Breast epithelium (tissue), 4 donors: ENCODE measurements at places on chromosomes 5 and 9.

DNA sequence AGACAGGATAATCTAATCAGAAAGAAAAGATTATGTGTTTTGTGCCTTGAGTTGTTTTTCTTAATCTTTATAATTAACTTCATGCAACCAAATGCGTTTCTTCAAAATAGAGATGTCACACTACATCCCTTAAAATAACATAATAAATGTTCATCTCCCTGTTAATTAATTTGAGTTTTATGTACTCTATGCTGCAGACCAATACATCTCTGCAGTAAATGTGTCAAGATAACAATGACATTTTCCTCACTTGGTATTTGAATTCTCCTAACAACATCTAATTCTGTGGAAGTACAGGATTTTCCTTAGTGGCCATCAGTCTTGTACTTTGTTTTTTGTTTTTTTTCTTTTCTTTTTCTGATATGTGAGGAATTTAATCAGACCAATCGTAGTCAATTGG, 279.2 kb upstream of the TYRP1 start:
- no peak for DNase-seq

DNA sequence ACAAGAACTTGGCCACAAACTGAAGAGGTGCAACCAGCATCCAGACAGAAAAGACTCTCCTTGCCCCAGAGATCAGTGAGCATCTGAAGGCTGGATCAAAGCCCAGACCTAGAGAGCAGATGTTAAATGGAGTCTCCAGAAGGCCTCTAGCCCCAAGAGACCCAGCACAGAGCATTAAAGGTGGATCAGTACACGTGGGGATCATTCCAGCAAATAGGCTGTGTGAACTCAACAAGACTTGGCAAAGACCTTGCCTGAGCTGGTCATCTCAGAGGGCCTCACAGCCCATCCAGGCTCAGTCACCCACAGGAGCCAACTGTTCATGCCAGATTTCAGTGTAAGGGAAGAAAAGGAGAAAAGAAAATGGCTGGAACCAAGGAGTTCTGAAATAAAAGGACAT, 214.0 kb downstream of the ENC1 start:
- DNase-seq = no peak

- no peak for DNase-seq
Observed at GRCh38 chr9:2570615-2571479, 50.7 kb upstream of the VLDLR start.

GRCh38 chr5:87277279-87277835, 9.7 kb downstream of the RASA1 start:
- no peak for DNase-seq

GRCh38 chr9:108281696-108282095, 574.1 kb downstream of the ACTL7B start:
- no peak for DNase-seq

- DNase-seq = no peak
Observed at GRCh38 chr5:158739951-158740757, 359.6 kb downstream of the EBF1 start.

- DNase-seq = no peak
Observed at GRCh38 chr5:157800137-157800536, 56.6 kb downstream of the LSM11 start.

DNA sequence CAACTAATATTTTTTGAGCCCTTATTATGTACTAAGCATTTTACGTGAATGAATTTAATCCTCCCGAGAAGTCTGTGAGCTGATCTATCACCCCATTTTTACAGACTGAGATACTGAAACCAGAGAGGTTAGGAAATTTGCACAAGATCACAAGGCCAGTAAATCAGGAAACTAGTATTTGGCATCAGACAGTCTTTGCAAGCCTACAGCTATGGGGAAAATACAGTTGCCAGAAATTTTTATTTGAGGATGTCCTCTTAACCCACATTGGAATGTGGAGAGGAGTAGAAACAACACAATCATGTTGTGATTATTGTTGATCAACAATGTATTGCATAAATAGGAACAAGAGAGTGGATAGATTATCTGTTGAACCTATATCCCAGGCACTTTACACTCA, 2.3 kb upstream of the SLC46A2 start:
- DNase-seq = no peak

GRCh38 chr9:112084907-112085306, 90.2 kb downstream of the SUSD1 start:
- DNase-seq = no peak

- no peak for DNase-seq
Observed at GRCh38 chr5:115573133-115573532, 28.6 kb upstream of the FEM1C start.

DNA sequence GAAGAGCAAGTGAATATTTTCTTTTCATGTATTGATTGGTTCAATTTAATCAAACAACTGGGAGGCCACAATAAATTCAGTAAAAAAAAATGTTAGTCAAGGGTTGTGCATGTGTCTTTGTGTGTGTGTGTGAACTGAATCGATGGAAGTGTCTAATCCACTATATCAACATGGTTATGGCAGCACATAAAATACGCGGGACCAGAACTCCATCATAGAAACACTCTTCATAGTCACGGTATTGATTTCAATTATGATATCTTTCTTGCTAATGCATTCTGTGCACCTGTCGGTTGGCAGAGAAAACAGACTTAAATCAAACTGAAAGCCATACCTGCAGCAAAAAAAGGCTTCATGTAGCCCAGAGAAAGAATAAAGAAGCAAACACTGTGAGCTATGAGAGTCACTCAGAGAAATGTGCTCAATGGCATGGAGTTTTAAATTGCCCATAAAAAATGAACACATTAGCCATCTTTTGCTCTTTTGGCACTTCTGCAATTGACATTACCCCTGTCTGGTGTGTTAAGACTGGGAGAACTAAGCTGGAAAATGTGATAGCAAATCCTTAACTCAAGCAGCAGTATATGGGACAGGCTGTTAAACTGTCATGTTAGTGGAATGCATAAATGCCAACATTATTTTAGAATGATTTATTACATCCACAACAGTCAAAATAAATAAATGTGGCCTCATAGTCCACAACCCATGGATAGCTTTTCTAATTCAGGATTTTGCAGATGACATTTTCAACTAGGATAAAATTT, 642.4 kb upstream of the C9orf72 start:
- no peak for DNase-seq

GRCh38 chr9:19154135-19154612, 26.9 kb upstream of the PLIN2 start:
- peak; percentile 46 for DNase-seq

- no peak for DNase-seq
Observed at GRCh38 chr5:1197876-1198666, 3.3 kb upstream of the SLC6A19 start.

GRCh38 chr5:170787216-170787615, 3.7 kb downstream of the GABRP start:
- DNase-seq = no peak

DNA sequence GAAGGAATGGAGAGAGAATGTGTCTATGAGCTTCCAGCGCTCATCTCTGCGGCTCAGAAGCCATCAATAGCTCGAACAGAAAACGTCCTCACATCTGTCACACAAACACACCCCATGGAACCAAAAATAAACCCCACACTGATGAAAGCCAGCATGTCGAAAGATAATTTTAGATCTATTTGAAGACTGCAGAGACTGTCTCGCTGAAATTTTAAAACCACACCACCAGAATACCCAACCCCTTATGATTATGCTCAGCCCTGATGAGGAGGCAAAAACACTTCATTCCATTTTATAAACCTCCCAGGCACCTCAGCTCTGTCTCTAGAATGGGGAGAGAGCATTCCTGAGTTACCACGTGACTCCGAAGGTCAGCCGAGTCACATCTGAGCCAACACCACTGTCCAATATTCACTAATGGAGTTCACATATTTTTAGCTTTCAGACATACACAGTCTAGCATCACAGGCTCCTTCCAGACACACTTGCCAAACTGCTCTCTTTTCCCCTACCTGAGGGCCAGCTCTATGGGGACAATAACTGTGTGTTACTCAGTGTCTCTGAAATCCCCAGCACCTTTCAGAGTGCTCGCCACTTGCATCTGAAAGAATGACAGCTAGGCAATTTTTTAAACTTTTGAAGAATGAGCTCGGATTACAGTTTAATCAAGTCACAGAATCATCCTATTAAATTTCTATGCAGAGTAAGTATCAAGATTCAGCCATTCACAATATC, 63.2 kb downstream of the SERINC5 start:
- no peak for DNase-seq
